Hindlimb muscle (tissue), 1 donor: ENCODE measurements at places on chromosomes 1 and 21.

- DNase-seq = no peak
Observed at GRCh38 chr1:30758121-30758688, 631 bp upstream of the LAPTM5 start.

GRCh38 chr1:201877877-201878401 lies 10.8 kb upstream of the SHISA4 start:
- no peak for DNase-seq

- no peak for DNase-seq
Observed at GRCh38 chr1:102546251-102546650, 549.5 kb upstream of the OLFM3 start.

DNA sequence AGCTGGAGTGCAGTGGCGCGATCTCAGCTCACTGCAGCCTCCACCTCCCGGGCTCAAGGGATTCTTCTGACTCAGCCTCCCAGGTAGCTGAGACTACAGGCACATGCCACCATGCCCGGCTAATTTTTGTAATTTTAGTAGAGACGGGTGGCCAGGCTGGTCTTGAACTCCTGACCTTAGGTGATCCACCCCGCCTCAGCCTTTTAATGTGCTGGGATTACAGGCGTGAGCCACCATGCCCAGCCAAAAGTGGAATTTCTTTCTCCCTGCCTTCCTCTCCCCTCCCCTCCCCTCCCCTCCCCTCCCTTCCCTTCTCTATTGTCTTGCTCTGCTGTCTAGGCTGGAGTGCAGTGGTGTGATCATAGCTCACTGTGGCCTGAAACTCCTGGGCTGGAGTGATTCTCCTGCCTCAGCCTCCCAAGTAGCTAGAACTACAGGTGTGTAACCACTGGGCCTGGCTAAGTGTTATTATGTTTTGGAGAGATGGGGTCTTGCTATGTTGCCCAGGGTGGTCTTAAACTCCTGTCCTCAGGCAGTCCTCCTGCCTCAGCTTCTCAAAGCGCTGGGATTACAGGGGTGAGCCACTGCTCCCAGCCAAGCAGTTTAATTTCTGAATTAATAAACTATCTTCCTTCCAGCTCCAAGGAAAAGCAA lies 10.0 kb upstream of the MACF1 start:
- no peak for DNase-seq

GRCh38 chr1:223214261-223214807 lies 71.3 kb upstream of the TLR5 start:
- no peak for DNase-seq
